ENCODE measurements at places on chromosomes 11 and 22.

DNA sequence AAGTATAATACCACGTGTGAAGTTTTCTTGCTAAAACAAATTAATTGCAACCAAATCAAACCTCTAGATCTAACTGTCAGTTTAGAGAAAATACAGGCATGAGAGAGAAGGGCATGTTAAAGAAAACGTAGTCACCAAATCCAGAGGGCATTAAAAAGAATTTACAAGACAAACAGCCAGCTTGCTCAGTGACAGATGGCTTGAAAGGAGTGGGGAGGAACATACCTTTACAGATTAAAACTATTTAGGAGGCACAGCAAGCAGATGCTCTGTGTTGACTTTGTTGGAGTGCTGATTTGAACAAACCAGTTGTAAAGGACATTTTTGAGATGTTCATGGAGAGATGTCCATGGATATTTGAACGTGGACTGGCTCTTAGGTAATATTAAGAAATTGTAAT, 96.9 kb downstream of the ATXN10 start:
- DNase-seq, result no peak

- DNase-seq, result no peak
These were observed 5.3 kb downstream of the TNNT3 start for GRCh38 chr11:1924646-1925372.

DNA sequence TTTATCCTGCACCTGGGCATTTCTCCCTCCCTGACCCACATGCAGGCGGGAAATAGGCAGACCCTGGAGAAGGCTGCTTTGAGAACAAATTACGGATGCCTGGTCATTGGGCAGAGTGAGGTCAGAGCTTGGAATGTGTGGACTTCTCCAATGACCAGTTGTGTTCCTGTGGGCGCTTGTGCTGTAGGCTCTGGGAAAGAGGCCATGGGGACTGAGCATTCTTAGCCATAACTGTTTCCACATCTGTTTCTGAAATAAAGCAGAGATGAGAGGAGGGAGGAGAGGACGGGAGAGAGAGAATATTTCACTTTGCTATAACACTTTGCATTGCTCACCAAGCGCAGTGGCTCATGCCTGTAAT, 11.2 kb upstream of the TMEM184B start:
- DNase-seq, result peak; percentile 89

DNA sequence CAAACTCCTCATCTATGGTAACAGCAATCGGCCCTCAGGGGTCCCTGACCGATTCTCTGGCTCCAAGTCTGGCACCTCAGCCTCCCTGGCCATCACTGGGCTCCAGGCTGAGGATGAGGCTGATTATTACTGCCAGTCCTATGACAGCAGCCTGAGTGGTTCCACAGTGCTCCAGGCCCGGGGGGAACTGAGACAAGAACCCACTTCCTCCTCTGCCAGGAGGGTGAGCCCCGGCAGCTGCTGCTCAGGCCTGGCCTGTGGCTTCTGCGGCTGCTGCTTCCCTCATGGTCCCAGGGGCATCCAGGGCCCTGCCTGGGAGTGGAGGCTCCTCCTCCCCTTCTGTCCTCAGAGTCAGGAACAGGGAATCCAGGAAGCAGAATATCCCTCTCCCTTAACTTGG, 98.4 kb downstream of the ZNF280B start:
- no peak for DNase-seq

DNA sequence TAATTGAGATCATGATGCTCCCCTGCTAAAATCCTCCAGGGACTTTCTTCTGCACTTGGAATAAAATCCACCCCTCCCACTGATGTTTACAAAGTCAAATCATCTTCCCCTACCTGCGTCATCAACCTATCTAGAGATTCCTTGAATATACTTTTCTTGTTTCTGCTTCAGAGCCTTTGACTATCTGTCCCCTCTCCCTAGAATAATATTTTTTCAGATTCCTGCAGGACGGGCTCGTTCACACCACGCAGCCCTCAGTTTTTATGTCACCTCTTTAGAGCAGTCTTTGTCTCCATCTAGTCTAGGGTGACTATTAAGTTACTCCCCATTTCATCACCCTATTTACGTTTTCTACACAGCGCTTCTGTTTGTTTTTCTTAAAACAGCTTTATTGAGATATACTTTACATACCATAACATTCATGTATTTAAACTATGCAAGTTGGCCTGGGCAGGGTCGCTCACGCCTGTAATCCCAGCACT, 94.8 kb upstream of the SESN3 start:
- DNase-seq, result no peak

DNA sequence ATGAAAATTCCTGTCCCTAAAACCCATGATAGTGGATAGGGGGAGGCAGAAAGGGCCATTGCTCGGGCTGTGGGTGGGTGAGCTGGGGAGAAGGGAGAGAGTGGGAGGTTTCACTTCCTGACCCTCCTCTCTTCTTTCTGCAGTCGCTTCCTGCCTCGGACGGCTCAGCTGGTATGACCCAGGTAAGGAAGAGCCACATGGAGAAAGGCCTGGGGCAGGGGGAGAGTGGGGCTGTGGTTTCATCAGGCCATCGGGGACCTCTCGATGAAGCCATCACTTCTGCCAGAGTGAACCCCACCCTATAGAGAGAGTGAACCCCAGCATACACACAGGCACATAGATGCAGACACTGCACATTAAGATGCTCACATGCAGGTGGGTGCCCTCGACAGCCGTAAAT, 12.6 kb downstream of the CD5 start:
- no peak for DNase-seq

- peak; percentile 20 for DNase-seq
These were observed 36.1 kb downstream of the PDGFD start for GRCh38 chr11:104127828-104128227.

DNA sequence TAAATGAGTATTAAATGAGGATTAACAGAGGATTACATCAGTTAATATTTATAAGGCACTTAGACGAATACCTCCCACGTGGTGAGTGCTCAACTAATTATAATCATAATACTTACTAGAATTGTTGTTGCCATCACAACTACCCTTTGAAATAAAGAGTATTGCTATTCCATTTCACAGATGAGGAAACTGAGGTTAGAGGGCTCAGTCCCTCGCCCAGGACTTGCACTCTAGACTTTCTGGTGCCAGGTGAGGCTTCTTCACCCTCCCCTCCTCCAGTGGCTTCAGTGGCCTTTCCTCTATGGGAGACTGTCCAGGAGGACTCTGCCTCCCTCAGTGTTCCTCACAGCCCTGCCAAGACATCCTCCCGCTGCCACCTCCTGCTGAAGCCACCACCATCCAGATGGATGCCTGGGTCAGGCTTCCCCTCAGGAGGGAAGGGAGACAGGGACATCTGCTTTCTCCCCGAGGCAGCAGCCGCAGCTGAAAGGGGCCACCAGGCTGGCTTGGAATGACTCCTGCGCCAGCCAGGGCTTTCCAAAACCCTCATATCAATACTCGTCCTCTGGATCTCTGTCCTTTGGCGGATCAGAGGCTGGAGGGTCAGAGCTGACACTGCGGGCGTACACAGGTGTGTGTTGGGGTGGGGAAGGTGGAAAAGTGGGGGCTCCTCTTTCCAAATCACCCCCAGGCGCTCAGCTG, 580.1 kb downstream of the BUD13 start:
- no peak for DNase-seq

DNA sequence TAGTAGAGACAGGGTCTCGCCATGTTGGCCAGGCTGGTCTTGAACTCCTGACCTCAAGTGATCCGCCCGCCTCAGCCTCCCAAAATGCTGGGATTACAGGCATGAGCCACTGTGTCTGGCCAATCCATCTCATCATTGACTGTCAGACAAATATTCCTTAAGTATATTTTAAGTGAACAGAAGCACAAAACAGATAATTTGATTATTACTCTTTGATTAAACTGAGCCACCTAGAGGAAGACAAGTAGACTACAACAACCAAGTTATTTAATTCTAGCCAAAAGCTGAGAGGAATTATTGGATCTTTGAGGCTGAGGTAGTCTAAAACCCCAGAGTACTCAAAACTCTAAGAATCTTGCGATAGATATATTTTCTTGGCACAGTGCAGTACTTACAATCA, 1.2 kb downstream of the ACRV1 start:
- DNase-seq, result peak; percentile 32

GRCh38 chr11:48087974-48088681, 107.8 kb downstream of the PTPRJ start:
- DNase-seq, result no peak

- DNase-seq, result peak; percentile 87
These were observed 113.8 kb downstream of the RBFOX2 start for GRCh38 chr22:35914665-35915476.

DNA sequence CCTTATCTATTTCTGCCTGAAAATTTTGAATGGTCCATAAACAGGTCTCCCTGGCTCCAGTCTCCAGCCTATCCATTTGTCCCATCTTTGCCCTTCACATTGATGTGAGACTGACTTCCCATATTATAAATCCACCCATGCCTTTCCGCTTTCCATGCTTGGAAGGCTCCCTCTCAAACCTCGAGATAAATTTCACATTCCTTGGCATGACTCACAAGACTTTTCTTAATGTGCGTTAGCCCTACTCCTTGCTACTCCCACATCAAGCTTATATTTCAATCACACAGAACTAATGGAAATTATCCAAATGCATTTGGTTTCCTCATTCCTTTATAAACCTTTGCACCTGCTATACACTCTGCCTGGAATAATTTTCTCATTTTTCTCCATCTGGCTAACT, 163.7 kb upstream of the NTM start:
- no peak for DNase-seq

GRCh38 chr22:17820879-17821439, 46.7 kb upstream of the BID start:
- DNase-seq, result no peak

DNA sequence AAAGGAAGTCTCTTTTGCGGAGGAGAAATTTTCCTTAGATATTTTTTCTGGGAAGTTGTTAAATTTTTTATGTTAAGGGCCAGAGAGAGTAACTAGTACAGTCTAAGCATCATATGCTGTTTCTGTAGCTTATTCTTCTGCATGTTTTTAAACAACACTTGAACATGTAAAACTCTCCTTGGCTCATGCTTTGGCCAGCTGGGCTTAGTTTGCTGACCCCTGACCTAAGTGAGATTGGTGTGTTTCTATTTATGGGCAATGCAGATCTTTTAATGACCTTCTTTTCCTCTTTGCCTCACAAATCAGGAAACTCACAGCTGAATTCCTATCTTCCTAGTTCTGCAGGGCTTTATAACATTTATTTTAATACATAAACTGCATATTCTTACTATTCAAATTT, 942.5 kb downstream of the OPCML start:
- no peak for DNase-seq

- DNase-seq, result no peak
These were observed 24.1 kb downstream of the RELT start for GRCh38 chr11:73400293-73400692.

DNA sequence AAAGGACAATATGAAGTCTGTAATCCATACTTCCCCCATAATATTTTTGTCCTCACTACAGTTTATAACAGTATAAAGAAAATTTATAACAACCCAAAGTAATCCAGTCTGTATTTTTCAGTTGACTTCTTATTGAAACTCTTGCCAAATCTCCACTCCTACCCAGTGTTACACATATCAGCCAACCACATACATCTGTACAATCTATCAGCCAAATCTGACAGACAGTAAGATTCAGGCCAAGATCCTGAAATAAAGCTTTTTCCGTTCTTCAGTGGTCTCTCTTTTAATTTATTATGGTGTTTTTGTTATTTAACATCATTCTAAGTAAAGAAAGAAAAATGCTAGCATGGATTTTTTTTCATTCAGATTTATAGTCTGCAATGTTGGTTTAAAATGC, 2370.9 kb upstream of the RAG2 start:
- no peak for DNase-seq

GRCh38 chr11:5736396-5736795, at the start of gene OR56B1:
Gene OR56B1 (plus strand): TSS chr11:5736448. CDS start chr11:5736517, 69 bp downstream.
- no peak for DNase-seq

DNA sequence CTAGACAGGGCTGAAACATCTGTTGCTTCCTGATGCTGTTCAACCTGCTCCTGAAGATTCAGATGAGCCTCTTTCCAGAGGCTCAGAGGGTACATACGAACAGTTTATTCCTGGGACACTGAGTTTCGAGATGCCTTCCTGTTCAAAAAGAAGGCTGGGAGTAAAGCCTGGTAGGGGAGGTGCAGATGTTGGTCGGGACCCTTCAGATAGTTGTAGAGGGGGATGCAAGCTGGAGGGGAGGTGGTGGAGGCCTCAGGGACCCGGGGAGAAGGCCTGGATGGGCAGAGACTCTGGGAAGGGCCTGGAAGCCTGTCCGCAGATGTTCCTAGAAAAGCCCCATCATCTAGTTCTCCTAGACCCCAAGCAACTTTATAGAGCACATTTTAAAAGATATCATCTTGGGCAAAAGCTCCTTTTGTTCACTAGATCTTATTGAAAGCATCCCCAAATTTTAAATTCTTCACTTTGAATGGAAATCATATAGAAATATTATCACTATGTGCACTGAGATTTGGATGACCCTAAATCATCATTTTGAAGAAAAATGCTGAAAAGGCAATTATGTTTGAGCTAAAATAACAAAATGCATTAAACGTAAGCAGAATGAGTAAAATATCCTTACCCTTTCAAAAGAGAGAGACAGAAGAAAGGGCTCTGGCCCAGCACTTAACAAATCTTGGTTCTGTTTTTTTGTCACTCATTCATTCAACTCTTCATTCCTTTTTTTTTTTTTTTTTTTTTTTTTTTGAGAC, 41.2 kb downstream of the RTL6 start:
- no peak for DNase-seq

DNA sequence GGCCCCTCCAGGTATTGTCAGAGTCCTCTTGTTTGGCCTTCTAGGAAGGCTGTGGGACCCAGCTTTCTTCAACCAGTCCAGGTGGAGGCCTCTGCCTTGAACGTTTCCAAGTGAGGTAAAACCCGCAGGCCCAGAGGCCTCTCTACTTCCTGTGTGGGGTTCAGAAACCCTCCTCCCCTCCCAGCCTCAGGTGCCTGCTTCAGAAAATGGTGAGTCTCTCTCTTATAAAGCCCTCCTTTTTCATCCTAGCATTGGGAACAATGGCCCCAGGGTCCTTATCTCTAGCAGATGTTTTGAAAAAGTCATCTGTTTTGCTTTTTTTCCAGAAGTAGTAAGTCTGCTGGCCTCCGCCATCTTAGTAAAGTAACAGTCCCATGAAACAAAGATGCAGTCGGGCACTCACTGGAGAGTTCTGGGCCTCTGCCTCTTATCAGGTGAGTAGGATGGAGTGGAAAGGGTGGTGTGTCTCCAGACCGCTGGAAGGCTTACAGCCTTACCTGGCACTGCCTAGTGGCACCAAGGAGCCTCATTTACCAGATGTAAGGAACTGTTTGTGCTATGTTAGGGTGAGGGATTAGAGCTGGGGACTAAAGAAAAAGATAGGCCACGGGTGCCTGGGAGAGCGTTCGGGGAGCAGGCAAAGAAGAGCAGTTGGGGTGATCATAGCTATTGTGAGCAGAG, at the start of gene CD3E:
Gene CD3E (plus strand): TSS at position 163 of the 681 bp plus-strand sequence. CDS start 223 bp downstream, at position 386.
- no peak for DNase-seq

Measured in GM03348 (cell line).